Breast epithelium (tissue), 4 donors: ENCODE measurements at places on chromosomes 6 and 20. TPM values are rescaled to one million over a fixed set of nuclear protein-coding genes. Genes with fewer than 3 reads are reported as not detected.

DNA sequence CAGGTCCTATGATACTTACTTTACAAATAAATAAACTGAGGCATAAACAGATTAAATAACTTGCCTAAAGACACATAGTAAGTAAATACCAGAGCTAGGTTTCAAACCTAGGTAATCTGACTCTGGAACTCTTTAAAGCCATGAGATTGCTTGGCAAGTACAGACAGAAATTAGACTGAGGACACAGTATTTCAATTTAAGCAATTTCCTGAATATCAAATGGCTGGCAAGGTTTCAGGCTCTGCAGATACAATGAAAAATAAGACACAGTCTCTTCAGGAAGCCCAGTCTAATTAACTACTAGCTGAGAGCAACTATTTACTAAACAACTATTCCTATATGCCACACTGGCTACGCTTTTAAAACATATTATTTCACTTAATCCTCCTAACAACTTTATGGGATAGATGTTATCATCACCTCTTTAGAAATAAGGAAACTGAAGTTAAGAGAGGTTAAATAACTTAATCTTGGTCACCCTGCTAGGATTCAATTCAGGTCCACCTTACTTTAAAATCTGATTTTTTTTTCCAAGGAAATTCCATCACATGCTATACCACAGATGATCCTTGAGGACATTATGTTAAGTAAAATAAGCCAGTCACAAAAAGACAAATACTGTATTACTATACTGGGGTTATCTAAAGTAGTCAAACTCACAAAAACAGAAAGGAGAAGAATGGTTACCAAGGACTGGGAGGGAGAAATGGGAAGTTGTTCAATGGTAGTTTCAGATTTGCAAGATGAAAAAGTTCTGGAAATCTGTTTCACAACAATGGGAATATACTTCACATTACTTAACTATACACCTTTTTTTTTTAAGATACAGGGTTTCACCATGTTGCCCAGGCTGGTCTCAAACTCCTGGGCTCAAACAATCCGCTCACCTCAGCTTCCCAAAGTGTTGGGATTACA is 4.1 kb downstream of the TRPC4AP start:
- no peak overlapping the region for H3K4me3 ChIP-seq
- no peak for DNase-seq
- H3K4me1 ChIP-seq: peaks cover 11% of the 10 kb centered on the region
- H3K27me3 ChIP-seq: no peaks in the 10 kb centered on the region

DNA sequence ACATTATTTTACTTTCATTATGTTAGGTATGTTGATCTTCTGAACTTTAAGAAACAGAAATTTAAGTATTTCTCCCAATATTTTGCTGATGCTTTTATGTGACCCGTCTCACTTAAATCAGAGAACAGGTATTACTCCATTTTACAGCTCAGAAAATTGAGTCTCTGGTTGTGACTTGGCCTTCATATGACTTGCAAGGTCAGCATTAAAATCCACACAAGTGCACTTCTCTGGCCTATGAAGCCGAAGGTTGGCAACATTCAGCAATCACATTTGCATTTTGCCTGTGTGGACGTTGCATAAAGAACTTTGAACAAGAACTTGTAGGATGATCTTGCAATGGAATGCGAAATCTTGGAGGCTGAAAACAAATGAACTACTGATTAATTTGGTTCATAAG is 10.1 kb upstream of the MYLIP start:
- DNase-seq: no peak
- no peak overlapping the region for H3K4me3 ChIP-seq
- no peaks in the 10 kb centered on the region for H3K27me3 ChIP-seq
- no peaks in the 10 kb centered on the region for H3K36me3 ChIP-seq
- H3K4me1 ChIP-seq: no peaks in the 10 kb centered on the region

GRCh38 chr6:18978337-18979128 is 591.4 kb downstream of the RNF144B start:
- no peak overlapping the region for H3K4me3 ChIP-seq
- H3K36me3 ChIP-seq: no peaks in the 10 kb centered on the region
- DNase-seq: no peak
- no peaks in the 10 kb centered on the region for H3K4me1 ChIP-seq
- no peaks in the 10 kb centered on the region for H3K27me3 ChIP-seq

GRCh38 chr6:24284006-24284405 is 73.9 kb downstream of the DCDC2 start:
- H3K36me3 ChIP-seq: no peaks in the 10 kb centered on the region
- H3K4me1 ChIP-seq: no peaks in the 10 kb centered on the region
- no peak for DNase-seq

The PPP1R3D gene
- 9.5 TPM for total RNA-seq

DNA sequence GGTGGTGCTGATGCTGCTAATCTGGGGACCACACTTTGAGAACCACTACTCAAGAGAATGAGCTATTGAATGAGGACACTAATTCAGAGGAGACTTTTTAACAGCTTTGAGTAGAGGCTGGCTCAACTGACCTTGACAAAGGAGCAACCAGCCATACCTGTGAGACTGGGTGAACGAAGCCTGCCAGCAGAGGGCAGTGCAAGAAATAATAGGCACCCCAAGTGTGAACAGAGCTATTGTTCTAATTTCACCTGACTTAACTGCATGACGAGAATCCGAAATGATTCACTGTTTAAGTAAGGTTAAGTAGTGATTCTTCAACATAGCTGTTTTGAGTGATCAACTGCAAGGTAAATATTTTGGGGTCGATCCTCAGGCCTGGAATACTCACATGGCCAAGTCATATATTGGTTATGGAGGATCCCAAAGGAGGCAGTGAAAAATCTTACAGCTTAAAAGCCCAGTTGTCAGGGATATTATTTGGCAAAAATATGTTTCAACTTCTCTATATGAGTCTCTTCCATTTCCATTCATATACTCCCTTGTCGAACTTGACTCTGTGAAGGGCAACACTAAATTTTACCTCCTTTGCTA is 550.5 kb upstream of the MARCKS start:
- H3K36me3 ChIP-seq: no peaks in the 10 kb centered on the region
- peak; percentile 73 for DNase-seq
- no peaks in the 10 kb centered on the region for H3K27me3 ChIP-seq
- no peaks in the 10 kb centered on the region for H3K4me1 ChIP-seq

The ID4 gene
- 92.9 TPM for total RNA-seq

DNA sequence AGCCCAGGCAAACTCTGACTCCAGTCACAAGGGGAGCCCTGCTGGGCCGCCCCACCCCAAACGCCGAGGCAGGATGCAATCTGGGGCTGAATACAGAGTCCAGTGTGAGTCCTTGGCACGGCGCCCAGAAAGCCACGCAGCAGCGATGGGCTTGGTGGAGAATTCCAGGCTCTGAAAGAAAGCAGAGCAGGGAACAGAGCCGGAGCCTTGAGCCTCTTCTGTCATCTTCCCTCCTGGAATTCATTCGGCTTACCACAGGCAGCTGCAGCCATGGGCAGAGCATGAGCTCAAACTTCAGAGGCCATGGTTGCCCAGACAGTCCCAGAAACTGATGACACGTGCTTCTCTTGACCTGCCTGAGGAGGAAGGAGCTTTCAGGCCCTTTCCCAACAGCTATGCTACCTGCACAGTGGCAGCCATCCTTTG is 441.1 kb upstream of the JARID2 start:
- DNase-seq: peak; percentile 72
- H3K36me3 ChIP-seq: no peaks in the 10 kb centered on the region
- H3K4me1 ChIP-seq: peaks cover 9% of the 10 kb centered on the region
- H3K27ac ChIP-seq: peak overlapping the region; percentile 68
- no peak overlapping the region for H3K4me3 ChIP-seq
- H3K27me3 ChIP-seq: no peaks in the 10 kb centered on the region
